ENCODE measurements at places on chromosomes 2 and 18. TPM values are rescaled to one million over a fixed set of nuclear protein-coding genes. Genes with fewer than 3 reads are reported as not detected.

RSAD2 gene
- 2.2 TPM for total RNA-seq

GRCh38 chr2:206733341-206733740 lies 15.1 kb upstream of the DYTN start:
- DNase-seq = no peak
- H3K4me1 ChIP-seq = peaks cover 1% of the 10 kb centered on the region
- H3K36me3 ChIP-seq = no peaks in the 10 kb centered on the region
- H3K27ac ChIP-seq = no peak overlapping the region
- H3K4me3 ChIP-seq = no peak overlapping the region

DNA sequence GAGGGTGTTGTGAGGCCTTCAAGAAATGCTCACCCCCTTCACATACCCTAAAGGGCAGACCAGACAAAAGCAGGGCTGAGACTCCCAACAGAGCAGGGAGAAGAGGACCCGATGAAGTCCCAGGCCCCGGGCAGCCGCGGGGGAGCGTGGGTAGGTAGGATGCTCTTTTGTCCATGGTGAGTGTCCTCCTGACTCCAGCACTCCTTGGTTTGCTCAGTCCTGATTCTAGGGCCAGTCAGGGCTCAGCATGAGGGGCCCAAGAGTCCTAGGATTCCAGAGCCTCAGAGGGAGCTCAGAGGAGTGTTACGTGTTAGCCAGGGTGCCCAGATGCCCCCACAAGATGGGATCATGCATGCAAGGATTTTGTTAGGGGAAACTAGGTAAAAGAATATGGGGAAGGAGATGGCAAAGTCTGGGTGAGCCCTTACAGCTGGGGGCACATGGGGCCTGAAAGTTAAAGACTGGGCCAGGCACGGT lies 64.8 kb downstream of the SMAD7 start:
- H3K27me3 ChIP-seq = peaks cover 2% of the 10 kb centered on the region
- peaks cover 1% of the 10 kb centered on the region for H3K4me1 ChIP-seq
- H3K36me3 ChIP-seq = no peaks in the 10 kb centered on the region
- H3K27ac ChIP-seq = no peak overlapping the region

NEU2 gene
- not detected for total RNA-seq

GRCh38 chr2:193539188-193539587 lies 1344.5 kb upstream of the TMEFF2 start:
- no peaks in the 10 kb centered on the region for H3K27me3 ChIP-seq
- H3K4me1 ChIP-seq = no peaks in the 10 kb centered on the region
- no peak overlapping the region for H3K27ac ChIP-seq
- DNase-seq = no peak
- no peak overlapping the region for H3K4me3 ChIP-seq

DNA sequence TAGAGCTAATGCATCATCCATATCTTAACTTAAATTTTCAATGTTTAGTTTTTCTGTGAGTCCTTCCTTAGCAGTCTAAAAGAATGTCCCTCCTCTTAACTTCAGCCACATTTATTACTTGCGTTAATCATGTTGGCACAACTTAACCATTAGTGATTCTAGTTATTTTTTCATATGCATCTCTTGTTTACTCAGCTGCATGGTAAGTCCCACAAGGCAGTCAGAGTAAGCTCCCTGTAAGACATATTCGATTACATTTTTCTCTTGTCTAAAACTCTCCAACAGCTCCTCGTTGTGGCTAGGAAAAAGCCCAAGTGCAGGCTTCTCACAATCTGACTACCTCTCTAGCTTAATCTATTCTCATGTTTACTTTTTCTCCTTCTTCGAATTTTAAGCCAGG lies 2045.3 kb upstream of the PIK3C3 start:
- H3K27me3 ChIP-seq = no peaks in the 10 kb centered on the region
- H3K4me1 ChIP-seq = no peaks in the 10 kb centered on the region
- H3K36me3 ChIP-seq = no peaks in the 10 kb centered on the region
- DNase-seq = no peak
